ENCODE measurements at places on chromosomes 7 and 10. TPM values are rescaled to one million over a fixed set of nuclear protein-coding genes. Genes with fewer than 3 reads are reported as not detected.
A peak's percentile ranks its signal among the peaks of the same experiment; 100 is the strongest.

GRCh38 chr10:118953598-118954393 lies 75.7 kb upstream of the NANOS1 start:
- DNase-seq = peak; percentile 48

- DNase-seq = peak; percentile 45
Observed at GRCh38 chr7:136741941-136742340, 126.5 kb upstream of the CHRM2 start.

GRCh38 chr10:29099001-29099400 lies 189.9 kb upstream of the LYZL1 start:
- no peak for DNase-seq

DNA sequence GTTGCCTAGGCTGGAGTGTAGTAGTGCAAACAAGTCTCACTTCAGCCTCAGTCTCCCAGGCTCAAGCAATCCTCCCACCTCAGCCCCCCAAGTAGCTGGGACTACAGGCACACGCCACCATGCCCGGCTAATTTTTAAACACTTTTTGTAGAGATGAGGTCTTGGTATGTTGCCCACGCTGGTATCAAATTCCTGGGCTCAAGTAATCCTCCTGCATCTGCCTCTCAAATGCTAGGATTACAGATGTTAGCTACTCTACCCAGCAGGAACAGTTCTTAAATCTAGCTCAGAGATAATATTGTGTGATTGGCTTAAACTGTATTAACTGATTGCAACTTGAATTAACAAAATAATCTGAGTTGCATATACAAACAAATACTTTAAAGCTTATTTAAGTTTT lies 82.9 kb downstream of the CDK14 start:
- DNase-seq = no peak

- no peak for DNase-seq
Observed at GRCh38 chr7:141588912-141589311, 37.7 kb downstream of the AGK start.

GRCh38 chr10:109593682-109594081 lies 329.6 kb downstream of the XPNPEP1 start:
- no peak for DNase-seq

- no peak for DNase-seq
Observed at GRCh38 chr7:1586126-1586826, 16.4 kb upstream of the PSMG3 start.

GRCh38 chr10:61486738-61487396 lies 33.7 kb upstream of the TMEM26 start:
- DNase-seq = no peak

DNA sequence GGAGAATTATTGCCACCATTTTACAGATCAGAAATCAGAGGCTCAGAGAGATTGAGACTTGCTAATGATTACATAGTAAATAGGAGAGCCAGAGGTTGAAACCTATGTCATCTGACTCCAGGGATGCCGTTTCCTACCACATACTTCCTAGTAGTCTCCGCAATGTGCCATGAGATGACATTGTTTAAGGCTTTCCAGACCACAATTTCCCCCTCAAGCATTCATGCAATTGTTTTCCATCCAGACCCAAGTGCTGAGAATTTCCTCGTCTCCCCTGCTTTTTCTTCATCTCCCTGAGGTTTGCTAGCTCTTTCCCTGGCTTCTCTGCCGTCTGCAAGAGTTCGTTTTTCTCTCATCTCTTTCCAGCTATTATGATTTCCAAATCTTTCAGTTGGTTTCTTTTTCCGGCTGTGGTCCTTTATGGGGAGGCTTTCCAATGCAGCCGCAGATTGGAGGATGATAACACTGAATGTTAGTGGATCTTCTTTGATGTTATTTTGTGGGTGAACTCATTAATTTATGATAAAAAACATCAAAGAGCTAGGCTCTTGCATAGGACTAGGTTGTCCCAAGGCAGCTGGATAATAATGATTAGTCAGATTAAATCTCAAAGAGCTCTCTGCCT lies 6.9 kb upstream of the GOLGA7B start:
- no peak for DNase-seq

GRCh38 chr7:7966141-7966734 lies 2.4 kb upstream of the GLCCI1 start:
- no peak for DNase-seq

DNA sequence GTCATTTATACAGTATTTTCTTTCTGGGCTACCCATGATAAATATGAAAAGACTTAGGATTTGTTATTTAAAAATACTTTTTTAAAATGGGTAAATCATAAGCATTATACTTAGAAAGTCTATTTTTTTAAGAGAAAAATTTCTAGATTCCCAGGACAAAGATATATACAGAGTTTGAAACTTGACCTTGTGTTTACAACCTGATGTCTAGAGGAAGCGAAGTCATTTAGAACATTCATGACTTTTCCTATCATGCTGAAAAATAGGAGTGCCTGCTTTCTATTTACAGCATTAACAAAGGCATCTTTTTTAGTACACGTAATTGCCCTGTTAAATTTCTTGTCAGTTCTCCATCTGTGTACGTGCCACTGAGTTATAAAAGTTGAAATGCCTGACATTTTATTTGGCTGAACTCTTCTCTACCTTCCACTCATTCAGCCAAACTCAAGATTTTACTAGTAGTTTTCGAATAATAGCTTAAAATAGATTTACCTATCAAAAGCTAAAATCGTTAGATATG lies 23.0 kb downstream of the GNAT3 start:
- no peak for DNase-seq

DNA sequence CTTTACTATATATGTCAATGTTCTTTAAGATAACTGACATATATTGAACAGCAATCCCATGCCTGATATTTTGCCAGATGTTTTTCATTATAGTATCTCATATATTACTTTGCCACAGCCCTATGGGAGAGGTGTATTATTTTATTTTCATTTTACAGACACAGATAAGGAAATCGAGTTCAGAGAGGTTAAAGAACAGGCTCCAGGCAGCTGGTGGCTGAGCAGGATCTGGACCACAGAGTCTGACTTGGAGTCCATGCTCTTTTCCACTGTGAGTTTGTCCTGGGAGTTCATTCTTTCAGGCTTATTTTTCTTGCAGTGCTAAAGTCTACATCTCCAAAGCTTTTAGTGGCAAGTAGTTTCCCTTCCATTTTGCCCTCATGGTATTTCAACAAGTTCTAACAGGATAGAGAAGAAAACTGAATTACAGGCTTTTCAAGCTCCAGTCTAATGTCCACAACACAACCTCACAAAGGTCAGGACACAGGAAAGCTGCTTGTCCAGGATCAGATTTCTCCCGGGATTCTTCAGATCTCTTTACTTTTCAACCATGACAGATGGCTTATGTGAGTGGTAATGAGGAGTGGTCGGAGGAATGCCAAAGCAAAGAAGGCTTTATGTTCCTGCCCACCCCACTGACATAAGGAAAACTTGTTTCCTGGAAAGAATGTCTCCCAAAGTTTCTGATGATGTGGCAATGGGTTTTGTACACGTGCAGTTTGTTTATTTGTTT lies 13.1 kb upstream of the SLC35B4 start:
- DNase-seq = no peak

DNA sequence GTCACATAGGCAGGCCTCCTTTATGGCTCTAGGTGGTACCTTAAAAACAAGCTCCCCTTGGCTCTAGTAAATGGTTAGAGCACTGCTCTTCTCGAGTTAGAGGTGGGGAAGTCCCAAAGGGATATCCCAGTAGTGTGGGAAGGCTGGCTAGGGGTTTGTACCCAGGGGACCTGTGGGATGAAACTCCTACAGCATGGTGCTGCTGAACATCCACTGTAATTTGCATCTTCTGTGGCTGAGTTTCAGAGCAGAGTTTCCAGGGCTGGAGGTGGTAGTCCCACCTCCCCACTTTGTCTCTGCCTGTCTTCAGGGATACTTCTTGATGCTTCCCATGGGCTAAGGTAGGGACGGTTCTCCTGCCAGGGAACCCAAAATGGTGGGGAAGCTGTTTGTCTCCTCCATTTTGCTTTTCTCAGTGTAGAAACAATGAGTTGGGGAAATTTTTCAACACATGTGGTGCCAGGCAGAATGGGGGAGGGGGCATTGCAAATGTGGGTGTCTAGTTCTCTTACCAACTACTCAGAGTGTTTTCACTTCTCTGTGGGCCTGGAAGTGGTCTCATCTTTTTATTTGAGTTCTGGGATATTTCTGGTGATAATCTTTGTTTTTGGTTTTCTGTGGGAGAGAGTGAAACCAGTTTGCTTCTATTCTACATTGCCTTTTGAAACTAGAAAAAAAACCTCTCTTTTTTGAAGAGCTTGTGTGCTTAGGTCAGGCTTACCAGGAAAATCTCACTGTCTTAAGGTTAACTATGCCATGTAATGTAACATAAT lies 36.3 kb downstream of the SCART1 start:
- no peak for DNase-seq

DNA sequence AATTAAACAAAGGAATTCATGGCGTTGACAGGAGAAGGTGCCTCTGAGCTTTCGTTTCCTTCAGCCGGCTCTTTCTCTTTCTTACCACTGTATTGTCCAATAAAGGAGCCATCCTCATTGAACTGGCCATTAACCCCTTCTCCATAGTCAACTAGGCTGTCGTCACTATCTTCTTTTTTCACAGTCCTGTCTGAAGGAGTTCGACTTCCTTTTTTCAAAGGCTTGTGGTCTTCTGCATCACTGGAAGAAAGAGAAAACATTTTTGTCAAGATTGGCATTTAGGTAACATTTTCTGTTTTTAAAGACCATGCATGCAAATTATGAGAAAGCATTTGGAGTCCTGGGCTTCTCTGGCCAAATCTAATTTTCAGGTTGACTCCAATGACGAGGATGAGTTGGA lies 19.7 kb upstream of the LAMB4 start:
- no peak for DNase-seq

GRCh38 chr7:28347475-28348318 lies 64.6 kb upstream of the CREB5 start:
- no peak for DNase-seq

DNA sequence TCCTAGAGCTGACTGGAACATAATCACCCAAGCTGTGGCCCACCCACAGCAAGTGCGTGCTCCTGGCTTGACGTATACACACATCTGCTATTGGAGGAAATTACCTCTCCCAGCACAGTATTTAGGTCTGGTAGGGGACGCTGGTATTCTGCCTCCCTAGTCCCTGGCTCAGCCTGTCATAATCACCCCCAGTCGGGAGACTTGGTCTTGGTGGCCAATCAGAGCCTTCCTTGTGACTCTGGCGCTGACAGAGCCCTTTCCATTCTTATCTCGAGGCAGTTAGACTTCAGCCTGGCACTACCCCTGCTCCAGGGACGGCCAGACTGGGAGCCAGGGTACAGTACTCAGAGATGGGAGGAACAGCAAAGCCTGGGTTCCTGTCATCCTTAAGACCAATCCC lies 14.3 kb upstream of the PRKAG2 start:
- DNase-seq = no peak

DNA sequence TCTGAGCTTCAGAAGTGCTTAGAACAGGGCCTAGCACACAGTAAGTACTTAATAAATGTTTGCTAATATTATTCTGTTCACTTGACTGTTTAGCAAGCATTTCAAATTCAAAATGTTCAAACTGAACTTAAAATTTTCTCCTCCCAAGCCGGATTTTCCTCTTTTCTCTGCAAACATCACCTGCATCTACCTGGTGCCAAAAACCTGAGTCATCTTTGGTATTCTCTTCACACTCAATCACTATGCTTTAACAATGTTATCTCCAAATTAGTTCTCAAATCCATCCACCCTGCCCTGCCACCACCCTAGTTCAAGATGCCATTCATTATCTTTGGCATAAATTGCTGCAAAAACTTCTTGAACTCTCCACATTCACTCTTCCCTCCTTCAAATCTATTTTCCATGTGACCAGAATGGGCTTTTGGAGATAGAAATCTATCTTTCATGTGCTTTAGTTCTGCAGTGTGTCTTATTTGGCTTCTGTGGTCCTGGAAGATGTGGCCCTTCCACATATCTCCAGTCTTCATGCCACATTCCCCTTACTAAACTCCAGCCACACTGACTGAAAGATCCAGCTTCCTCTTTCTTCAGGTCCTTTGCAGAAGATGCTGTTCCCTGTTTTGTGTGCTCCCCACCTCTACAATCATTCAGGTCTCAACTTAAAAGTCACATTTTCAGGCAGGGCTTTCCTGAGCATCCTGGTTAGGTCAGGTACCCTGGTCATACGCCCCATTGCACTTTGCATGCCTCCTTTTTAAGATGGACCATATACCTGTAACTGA lies 2.0 kb downstream of the GGCT start:
- no peak for DNase-seq

The PDK4 gene
- 35.2 TPM for total RNA-seq

The ANKRD30A gene
- total RNA-seq = not detected

The SPDYE5 gene
- 0.11 TPM for total RNA-seq

The OR6B1 gene
- not detected for total RNA-seq

Measured in spinal cord (tissue), 10 donors.